RWPE1 (cell line): ENCODE measurements at places on chromosomes 6 and 20.

DNA sequence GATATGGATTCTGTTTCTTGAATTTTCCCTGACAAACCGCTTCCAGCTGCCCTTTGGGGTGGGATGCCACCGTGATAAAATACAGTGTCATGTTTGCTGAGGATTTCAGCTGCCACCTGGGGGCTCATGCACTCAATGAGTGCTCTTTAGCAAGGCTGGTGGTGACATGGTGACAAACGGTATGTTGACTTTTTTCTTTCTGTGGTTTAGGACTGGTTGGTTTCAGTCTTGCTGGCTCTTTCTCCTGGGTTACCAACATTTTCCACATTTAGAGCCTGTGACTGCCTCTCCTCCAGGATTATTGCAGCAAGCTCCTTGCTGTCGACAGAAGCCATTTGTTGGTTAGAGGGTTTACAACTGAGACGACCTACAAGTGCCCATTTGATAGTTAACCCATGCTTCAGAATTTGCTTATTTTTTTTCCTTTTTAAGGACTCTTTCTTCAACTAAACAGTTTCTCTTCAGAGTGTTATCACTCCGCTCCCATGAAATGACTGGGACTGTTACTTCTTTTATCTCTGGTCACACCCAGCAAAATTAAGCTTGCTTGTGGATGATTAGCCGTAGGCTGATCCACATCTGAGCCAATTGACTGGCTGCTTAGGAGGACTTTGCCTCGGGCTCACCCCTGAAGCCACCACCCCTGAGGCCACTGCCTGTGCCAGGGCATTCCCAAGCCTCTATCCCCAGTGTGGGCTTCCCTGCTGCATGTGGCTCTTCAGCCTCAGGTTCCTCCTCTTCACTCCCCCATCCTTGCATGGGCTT, 48.4 kb upstream of the CDYL start:
- no peak for DNase-seq

GRCh38 chr6:40268166-40268565, 319.0 kb downstream of the LRFN2 start:
- DNase-seq = no peak

DNA sequence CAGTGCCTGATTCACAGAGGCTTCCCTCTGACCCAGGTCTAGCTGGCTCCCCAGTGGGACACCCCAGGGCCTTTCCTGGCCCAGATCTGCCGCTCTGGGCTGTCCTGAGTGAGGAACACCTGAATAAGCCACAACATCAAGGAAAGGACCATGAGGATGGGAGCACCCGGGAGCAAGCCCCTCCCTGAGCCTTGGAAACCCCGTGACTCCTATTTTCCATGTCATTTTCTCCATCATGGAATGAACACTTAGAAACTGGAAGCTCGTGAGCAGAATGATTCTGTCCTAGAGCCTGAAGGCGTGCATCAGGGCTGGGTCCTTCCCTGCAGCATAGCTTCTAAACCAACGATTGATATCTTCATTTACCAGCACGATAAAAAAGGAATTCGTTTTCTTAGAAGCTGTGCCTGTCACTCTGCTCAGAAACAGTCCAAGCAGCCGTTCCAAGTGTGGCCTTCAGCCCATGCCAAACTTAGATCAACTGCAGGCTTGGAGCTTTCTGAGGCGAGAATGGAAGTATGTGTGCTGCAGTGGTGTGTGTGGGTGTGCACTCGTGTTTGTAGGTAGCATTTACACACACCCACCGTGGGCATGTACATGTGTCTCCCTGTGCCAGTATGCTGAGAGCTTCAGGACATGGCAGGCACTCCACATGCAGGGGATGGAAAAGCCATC, 83.2 kb upstream of the FOXC1 start:
- no peak for DNase-seq

GRCh38 chr6:34358389-34358905, 34.0 kb downstream of the NUDT3 start:
- DNase-seq = peak; percentile 26

DNA sequence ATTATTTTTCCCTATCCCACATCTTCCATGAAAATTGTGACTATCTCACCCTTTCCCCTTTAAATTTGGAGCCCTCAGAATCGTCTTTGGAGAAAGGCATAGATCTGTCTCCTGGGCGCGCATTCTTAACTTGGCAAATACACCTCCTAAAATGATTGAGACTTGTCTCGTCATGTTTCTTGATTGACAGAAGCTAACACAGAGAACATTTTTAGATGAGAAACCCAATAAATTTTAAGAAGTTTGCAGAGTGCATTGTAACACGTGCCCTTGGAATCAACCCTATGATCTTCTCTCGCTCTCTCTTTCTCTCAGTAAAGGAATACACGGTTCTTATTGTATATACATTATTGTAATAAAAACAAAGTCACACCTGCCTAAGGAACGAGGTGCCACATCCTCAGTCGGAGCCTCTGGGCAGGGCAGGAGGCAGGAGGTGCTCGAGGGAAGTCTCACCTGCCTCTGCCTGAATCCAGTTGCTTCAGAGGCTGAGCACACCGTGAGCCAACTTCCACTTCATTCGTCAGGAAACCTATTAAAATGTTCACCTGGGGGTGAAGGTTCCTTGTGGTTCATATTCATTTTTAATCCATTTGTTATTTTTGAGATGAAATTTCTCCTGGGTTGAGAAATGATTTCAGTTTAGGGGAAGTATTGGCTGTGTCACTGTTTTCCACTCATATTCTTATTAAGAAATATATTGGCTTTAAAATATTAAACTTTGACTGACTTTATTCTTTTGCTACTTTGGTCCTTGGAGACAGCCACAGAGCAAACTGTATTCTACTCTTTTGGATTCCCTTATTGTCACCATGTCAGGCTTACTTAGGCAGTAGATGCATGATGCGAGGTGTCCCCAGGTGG, 90.5 kb upstream of the THBS2 start:
- peak; percentile 36 for DNase-seq

GRCh38 chr6:117505311-117505710, 22.8 kb downstream of the DCBLD1 start:
- DNase-seq = no peak
